GM12878 (cell line): ENCODE measurements at places on chromosomes 13 and 19. TPM values are rescaled to one million over a fixed set of nuclear protein-coding genes. Genes with fewer than 3 reads are reported as not detected.

Gene KCTD12
- 2.8 and 2.9 TPM in 2 replicates for total RNA-seq

Gene HIPK4
- total RNA-seq, result 0.13 TPM in 1 of 2 replicates, not detected in the other

Gene TMIGD2
- 0.16 TPM in 1 of 2 replicates, not detected in the other for total RNA-seq

Gene STXBP2
- 106 and 111 TPM in 2 replicates for total RNA-seq

Gene TLE6
- total RNA-seq, result 6.0 and 6.4 TPM in 2 replicates

DNA sequence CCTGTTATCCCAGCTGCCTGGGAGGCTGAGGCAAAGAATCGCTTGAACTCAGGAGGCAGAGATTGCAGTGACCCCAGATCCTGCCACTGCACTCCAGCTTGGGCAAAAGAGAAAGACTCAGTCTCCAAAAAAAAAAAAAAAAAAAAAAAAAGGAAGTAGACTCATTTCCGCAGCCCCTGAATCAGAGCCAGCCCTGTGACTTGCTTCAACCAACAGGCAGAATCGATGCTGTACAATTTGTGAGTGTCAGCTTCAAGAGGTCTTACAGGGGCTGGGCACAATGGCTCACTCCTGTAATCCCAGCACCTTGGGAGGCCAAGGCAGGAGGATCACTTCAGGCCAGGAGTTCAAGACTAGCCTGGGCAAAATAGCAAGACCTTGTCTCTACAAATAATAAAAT lies 12.8 kb downstream of the ANKRD27 start:
- DNase-seq, result no peak

- DNase-seq, result no peak
These were observed 556.3 kb downstream of the UQCRFS1 start for GRCh38 chr19:28656644-28657043.

GRCh38 chr19:56217039-56217949 lies 15.2 kb downstream of the ZSCAN5C start:
- DNase-seq, result no peak

DNA sequence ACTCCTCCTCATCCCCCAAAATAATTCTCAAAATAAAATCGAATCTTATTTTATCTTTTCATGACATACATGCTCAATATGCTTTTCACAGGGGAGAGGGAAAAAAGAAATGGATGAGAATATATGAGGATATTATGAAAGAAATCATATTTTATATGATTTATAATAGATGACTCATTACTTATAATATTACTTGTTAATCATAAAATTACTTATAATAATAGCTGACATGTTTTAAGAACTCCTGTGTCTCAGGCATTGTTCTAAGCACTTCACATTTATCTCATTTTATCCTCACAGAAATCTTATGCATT lies 3.0 kb upstream of the CEACAM3 start:
- DNase-seq, result no peak

DNA sequence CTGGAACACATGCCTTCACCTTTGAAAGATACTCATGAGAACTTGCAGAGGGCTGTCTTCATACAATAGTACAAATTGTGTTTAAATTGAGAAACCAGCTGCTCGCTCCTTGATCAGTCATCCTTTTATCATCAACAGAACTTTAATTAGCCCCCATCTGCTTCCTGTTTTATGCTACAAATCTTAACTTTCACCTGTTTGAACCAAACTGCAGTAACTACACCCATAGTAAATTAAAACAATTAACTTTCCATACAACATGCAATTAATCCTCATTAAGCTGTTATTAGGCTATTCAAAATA lies 85.2 kb downstream of the FOXO1 start:
- DNase-seq, result no peak

DNA sequence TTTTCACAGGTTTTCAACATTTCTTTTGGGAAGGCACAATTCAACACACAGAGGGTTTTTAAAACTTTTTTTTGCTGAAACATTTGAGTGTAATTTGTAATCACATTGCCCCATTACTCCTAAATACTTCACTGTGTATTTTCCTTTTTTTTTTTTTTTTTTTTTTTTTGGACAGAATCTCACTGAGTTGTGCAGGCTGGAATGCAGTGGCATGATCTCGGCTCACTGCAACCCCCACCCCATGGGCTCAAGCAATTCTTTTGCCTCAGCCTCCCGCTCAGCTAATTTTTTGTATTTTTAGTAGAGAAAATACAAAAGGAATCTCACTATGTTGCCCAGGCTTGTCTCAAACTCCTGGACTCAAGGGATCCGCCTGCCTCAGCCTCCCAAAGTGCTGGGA lies 14.8 kb upstream of the DNAJC15 start:
- DNase-seq, result no peak

DNA sequence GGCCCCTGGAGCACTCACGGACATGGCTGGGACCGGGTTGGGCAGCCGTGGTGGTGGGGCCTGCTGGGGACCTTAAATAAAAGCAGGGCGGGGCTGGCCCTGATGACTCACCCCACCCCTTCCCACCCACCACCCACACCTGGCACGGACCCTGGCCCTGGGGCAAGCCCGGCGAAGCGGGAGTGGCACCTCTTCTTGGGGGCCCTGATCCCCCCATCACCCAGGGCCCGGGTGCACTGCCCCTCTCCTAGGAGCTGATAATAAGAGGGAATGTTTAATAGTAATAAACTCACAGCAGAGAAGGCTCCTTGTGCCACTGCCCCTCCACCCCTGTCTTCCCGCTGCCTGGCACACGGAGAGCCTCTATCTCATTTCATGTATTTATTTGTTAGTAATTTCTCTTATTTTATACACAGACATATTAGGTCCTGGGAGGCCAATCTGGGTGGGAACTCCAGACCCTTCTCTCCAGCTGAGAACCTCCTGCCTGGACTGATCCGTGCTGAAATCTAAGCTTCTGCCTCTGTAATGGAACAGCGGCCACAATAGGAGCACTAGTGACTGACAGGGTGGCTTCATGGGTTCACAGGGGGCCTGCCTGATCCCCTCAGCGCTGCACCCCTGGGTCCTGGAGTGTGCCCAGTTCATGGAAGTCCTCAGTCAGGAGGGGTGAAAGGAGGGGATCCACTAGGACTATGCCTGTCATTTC lies at the start of gene LGALS7:
Gene LGALS7, minus strand, starts transcription at position 49 of the 709 bp plus-strand sequence. Its CDS starts 25 bp downstream, at position 24.
- DNase-seq, result no peak

- no peak for DNase-seq
These were observed 34.2 kb downstream of the RXFP2 start for GRCh38 chr13:31773538-31773937.

- no peak for DNase-seq
These were observed 596.5 kb upstream of the MIR17HG start for GRCh38 chr13:90751026-90751425.

DNA sequence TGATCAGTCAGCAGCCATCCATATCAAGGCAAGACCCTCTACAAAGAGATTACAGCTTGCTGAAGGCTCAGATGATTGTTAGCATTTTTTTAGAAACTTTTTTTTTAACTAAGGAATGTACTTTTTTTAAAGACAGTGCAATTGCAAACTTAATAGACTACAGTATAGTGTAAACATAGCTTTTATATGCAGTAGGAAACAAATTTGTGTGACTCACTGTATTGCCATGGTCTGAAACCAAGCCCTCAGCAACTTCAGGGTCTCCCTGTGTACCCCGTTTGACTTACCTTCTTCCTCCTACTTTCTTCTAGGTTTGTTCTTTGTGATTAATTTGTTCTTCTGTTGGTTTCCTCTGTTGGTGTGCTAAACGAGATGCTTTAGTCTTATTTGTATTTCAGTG lies 93.0 kb upstream of the TEX29 start:
- no peak for DNase-seq

DNA sequence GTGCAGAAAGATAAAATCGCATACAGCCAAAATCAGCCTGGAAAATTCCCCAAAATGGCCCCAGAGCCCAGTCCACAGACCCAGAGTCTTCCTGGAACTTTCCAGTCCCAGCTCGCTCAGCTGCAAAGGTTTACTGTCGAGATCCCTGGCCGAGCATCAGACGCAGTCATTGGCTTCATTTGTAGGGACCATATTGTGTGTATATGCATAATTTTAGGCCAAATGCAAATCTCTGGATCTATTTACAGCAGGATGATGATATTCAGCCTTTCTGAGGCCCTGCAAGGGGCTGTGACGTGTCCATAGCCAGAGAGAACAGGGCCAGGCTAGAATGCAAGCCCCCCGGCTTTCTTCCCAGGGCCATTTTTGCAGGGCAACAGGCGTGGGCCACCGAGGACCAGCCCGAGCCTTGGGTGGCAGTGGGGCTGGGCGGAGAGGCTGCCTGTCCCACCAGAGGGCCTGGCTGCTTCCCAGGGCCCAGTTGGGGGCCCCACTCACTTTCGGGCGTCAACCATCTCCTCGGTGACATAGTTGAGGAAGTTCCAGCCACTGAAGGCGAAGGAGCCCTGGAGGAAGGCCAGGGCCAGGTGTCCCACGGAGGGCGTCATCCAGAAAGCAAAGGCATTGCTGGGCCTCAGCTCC lies 13.7 kb downstream of the SLC7A10 start:
- DNase-seq, result no peak

GRCh38 chr13:57925751-57926150 lies 294.2 kb downstream of the PCDH17 start:
- DNase-seq, result no peak

GRCh38 chr19:15631817-15632216 lies 8.9 kb upstream of the CYP4F3 start:
- DNase-seq, result peak; percentile 3

DNA sequence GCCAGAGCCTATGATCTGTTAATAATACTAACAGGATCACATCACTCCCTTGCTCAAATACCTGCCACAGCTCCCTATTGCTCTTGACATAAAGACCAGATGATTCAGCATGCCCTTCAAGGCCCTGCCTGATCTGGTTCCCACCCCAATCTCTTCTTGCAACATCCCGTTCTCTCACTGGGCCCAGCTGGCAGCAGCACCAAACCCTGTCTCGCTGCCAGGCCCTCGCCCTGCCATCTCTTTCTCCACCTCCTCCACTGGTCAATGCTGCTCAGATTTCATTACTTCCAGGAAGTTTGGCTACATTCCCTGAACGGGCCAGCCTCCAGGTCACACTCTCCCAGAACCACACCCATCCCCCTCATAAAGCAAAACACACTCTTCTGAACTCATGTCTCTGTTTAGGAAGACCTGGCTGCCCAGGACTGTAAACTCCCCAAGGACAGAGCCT lies 8.6 kb upstream of the BCAT2 start:
- DNase-seq, result no peak

DNA sequence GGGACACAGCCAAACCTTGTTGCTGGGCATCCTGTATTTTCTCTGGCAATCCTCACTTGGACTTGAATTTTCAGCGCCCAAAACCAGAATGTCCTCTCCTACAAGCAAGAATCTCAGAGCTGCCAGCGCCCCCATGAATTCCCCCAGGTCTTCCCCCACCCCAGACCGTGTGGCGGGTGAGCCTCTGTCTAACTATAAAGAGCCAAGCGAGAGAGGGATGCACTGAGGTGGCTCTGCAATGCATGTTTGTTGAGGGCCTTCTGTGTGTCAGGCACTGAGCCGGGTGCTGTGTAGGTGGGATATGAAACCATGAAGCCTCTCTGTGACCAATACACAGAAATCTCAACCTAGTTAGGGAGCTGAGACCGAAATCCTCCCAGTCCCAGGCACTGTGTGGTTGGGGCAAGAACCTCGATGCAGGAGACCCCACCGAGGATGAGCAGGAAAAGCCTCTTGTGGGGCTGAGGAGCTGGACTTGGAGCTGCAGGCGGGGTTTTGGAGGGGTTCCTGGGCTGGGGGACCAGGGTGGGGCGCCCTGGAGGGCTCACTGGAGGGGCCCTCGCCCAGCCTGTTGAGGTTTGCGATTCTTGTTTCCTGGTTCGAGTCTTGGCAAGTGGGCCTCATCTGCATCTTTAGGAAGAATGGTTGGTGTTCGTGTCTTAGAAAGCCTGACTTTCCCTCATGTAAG lies 12.4 kb upstream of the PROZ start:
- no peak for DNase-seq
